ENCODE measurements at places on chromosomes 3 and 15.

GRCh38 chr3:52350416-52350815 lies 34.3 kb downstream of the DNAH1 start:
- no peak for DNase-seq

- DNase-seq = no peak
These were observed 464.1 kb upstream of the ARHGEF26 start for GRCh38 chr3:153657046-153657445.

- DNase-seq = no peak
These were observed 180.6 kb downstream of the FMN1 start for GRCh38 chr15:33013827-33014445.

GRCh38 chr3:188008582-188009213 lies 145.3 kb upstream of the LPP start:
- no peak for DNase-seq

- DNase-seq = no peak
These were observed 128.3 kb downstream of the ULK4 start for GRCh38 chr3:41833628-41834027.

GRCh38 chr15:68578175-68578979 lies 416 bp upstream of the CORO2B start:
- DNase-seq = peak; percentile 81

GRCh38 chr3:52694528-52695189 lies 8.8 kb downstream of the GNL3 start:
- DNase-seq = no peak

- DNase-seq = no peak
These were observed 104.3 kb upstream of the TSC22D2 start for GRCh38 chr3:150303768-150304167.

DNA sequence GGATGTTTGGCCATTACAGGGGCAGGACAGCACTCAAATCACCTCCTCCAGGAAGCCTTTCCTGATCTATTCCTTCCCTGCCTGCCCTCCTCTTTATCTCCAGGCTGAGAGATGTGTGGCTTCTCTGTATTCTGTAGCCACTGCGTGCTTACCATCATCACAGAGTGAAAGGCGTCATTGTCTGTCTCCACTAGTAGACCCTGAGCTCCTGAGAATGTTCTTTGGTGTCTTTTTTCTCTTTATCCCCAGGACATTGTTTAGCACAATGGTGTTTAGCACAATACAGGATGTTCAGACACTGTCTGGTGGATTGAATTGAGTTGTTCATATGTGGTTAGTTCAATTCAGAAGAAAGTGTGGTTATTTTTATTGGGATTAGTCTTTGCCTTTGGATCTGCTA lies 26.2 kb upstream of the LARS2 start:
- no peak for DNase-seq

- DNase-seq = no peak
These were observed 172.2 kb downstream of the LPP start for GRCh38 chr3:188326111-188326510.

DNA sequence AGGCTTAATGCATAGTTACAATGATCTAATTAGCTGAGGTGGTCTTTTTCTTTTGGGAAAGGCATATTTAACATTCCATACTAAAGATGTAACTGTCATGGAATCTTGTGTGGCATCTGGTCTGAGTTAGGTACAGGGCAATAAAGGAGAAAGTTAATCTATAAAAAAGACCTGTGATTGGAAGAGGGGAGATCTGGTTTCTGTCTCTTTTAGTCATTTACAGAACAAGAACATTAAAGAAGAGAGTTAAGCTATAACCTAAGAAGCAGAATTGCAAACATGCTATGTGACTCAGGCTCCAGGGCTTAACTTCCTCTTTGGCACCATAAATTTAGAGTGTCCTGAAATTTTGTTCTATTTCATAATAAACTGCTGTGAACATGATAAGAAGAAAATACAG lies 47.2 kb upstream of the MME start:
- DNase-seq = no peak

- no peak for DNase-seq
These were observed 70.2 kb downstream of the MYRIP start for GRCh38 chr3:39879581-39879980.

- no peak for DNase-seq
These were observed 57.0 kb downstream of the DUT start for GRCh38 chr15:48388016-48388851.

GRCh38 chr3:191958980-191959671 lies 498.2 kb downstream of the PYDC2 start:
- DNase-seq = no peak

GRCh38 chr3:80492162-80492561 lies 724.4 kb upstream of the ROBO1 start:
- DNase-seq = no peak

DNA sequence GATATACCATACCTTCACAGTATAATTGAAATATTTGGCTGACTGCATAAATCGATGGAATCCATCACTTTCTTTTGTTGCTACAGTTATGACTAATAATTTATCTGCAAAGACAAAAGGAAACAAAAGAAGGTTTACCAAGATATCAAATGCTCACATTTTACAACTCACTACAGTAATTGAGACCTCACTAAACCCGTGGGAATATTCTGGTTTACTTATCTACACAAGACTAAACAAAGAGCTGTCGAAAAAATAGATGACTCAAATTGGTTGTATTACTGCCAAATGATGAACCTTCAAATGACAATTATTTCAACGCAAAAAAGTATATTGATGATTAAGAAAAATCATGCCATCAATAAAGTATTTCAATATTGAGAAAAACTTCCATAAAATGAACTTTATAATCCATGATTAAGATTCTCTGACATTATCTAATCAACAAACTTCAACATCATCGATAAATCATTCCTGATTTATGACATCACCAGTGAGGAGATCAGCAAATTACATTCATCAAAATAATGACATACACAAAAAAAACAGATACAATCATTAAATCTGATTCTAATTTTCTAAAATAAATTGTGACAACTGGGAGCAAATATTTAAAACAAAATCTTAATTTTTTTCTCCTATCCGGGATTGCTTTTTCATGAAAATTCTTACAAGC lies 36.7 kb downstream of the PLOD2 start:
- DNase-seq = no peak

- DNase-seq = peak; percentile 94
These were observed 111.0 kb upstream of the KLF13 start for GRCh38 chr15:31215490-31216214.

DNA sequence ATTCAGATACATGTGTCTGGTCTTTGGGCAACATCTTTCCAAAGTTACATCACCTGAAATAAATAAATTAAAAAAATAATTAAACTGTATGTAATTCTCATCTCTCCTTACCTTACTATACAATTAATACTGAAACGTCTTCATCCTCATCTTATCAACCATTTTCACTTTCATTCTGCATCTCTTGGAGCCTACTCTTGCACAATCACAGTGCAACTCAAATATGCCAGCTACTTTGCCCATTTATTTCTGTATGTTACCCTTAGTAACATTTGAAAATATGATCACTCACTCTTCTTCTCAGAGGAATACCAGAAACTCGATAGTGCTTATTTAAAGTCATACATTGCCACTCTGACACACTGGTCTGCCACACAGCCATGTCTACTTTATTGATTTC lies 1357.1 kb upstream of the CADM2 start:
- no peak for DNase-seq

- no peak for DNase-seq
These were observed 91.7 kb upstream of the NAALADL2 start for GRCh38 chr3:174767406-174767805.

- DNase-seq = no peak
These were observed 141.3 kb upstream of the ATP2B2 start for GRCh38 chr3:10646531-10647335.

GRCh38 chr3:172914854-172915253 lies 164.3 kb downstream of the ECT2 start:
- no peak for DNase-seq

DNA sequence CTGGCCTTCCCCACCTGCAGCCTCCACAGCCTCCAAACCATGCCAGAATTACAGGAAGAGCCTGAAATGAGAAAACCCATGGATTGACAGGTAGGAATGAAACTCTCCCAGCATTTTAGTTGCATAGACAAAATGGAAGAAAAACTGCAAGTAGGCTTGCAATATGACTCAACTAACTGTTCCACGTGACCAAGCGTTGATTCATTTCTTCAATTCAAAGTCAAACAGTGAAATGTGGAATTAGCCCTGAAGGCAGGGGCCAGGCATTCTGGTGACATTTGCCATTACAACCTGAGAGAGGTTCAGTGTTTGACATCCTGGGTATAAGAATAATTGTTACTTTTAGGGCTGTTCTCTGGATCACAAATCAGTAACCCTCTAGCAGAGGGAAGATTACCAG lies 676.5 kb upstream of the CFAP20DC start:
- DNase-seq = no peak

GRCh38 chr3:107745354-107745753 lies 222.6 kb downstream of the BBX start:
- no peak for DNase-seq

DNA sequence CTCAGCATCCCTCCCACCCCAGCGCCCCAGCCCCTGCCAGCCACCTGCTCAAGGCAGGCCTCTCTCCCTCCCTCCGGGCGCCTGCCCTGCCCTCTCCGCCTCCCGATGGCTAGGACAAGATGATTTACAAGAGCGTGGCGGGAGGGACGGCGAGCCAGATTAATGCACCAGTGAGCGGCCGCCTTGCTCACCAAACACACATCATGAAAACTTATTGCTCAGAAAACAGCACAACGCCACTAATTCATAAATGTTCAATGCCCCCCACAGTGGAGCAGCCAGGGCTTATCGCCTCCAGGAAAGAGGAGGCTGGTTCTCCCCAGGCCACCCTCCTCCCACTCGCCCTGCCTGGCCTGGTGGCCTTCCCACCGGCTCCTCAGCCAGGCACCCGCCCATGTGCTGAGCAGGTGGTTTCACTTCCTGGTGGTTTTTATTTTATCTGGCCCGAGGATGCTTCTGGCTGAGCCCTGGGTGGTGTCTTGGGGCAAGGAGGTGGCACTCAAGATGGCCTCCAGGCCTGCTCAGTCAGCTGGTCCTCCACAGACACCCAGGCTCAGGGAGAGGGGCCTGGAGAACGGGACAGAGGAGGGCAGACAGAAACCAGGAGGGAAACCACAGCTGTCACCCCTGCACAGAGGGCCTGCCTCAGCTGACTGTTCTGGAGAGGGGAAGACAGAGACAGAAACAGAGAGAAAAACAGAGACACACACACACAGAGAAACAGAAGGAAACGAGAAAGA lies 284.9 kb downstream of the UACA start:
- DNase-seq = peak; percentile 75

DNA sequence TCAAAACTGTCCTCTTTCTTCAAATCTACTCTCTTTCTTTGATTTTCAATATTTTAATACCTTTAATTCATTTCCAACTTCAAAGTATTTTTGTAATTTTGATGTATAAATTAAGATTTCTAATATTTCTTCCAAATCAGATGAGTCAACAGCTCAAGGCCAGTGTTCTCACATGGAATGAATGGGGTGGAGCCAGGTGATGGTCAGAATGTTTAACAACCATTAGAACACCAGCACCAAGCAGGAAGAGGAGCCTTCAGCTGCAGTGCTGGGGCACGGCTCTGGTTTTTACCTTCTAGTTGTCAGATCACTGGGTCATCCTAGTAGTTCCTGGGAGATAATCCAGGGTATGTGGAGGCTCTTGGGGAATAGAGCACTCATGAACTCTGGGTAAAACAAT lies 494.5 kb upstream of the PDZRN3 start:
- DNase-seq = no peak

DNA sequence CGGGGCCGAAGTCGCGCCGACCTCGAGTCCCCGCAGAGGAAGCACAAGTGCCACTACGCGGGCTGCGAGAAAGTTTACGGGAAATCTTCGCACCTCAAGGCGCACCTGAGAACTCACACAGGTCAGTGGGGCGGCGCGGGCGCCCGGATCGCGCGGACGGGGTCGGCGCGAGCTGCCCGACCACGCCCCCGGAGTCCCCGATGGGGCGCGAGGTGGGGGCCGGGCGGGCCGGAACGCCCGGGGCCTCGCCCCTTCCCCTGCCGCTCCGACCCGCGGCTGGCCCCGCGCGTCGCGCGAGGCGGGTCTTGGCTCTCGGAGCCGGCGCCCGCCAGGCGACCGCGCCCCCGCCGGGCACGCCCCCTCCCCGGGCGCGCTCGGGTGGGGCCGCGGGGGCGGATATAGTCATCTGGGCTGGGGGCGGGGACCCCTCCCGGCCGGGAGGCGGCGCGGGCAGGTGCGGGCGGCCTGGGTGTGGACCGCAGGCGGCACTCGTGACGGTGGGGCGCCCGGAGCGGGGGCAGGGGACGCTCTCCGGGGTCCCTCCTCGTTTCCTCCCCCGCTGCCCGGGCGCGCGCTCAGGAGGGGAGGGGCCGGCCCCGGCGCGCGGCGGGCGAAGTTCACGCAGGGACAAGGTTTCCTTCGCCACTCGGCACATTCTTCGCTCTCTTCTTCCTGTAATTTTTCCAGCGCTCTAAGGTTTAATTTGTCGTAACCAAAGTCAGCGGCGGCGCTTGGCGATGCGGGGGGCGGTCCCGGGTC lies 1.2 kb downstream of the KLF13 start:
- DNase-seq = peak; percentile 81

- DNase-seq = no peak
These were observed 192.5 kb downstream of the GOLGA6L6 start for GRCh38 chr15:20348900-20349773.

- DNase-seq = peak; percentile 68
These were observed 39.7 kb downstream of the KLHL25 start for GRCh38 chr15:85754989-85755388.

DNA sequence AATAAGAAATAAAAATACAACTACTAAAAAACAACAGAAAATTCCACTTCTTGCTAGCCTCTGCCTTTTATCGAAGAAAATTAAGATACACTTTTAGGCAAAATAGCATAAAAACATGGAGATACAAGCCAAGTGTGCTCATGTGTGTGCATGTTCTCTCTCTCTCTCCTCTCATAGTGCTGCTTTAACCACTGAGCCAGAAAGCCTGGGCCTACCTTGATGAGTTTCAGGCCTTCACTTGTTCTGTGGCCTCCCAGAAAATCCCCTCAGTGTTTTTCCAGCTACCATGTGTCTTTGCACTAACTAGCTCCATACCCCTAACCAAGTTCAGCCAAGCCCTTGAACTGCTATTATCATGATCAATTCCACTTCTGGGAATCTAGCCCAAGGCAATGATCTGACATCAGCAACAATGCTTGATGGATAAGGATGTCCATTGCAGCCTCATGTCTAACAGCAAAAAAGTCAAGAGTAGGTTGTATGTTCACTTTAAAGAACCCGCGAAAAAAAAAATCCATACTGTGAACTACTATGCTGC lies 18.1 kb downstream of the CYP11A1 start:
- no peak for DNase-seq

DNA sequence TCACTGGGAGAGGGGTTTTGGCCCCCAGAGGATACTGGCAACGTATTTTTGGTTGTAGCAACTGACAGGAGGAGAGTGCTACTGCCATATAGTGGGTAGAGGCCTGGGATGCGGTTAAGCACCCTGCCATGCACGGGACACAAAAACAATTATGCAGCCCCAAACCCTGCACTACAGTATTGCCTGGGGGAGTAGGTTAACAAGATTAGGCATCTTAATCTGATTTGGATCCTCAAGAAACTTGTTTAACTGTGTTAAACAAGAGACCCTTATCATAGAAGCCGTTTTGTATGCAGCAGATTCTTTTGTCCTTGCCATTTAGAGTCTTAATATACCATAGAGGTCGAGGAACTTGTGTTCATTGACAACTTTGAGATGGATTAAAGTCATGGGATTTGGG lies 3.4 kb downstream of the PHLDB2 start:
- DNase-seq = no peak
